ENCODE measurements at places on chromosomes 12 and 14.

DNA sequence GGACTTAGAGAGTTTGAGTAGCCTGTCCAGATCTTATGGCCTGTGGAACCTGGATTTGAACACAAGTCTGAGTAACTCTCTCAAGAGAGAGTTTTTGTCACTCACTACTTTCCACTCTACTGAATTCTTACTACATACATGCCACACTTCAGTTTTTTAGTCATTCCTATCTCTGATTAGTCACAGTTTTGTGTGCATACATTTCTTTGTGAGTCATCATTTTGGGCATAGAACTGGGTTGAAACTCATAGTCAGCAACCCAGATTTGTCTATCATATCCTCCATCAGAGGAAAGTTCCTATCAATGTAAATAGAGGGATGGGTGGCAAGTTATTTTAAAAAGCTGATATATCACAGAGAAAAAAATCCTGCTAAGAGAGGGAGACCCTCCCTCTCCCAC, 42.9 kb downstream of the FLRT2 start:
- DNase-seq = peak; percentile 56

DNA sequence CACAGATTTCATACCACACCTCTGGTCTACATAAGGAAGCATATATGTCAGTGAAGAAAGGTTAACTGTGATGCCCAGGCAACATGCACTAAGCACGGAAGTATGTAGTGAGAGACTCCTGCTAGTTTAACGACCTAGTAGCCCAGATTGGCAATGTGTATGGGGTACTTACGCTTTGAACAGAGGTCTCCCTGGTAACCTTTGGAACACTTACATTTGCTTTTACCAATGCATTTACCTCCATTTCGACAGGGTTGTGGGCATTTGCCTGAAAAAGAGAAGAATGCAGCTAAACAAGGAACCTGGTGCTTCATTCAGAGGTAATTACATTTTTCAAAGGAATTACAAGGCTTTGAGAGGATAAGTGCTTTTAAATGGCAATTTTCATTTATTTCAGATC, 65.2 kb downstream of the WIF1 start:
- no peak for DNase-seq

GRCh38 chr14:64929014-64929359, 13.6 kb downstream of the GPX2 start:
- DNase-seq = no peak

DNA sequence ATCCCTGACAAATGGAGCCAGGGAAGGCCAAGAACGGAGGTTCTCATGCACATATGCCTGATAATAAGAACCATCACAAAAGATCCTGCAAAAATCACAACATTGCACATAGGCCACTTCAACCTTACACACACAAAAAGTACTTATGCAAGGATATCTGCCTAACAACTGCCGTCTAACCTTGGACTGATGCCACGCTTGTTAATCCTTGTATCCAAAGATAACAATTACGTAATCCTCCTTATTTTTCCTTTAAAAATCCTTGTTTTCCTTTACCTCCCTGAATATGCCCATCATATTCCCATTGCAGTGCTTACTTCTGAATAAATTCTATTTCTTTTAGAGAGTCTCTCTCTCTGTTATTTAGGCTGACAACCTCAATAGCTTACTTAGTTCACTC, 59.5 kb downstream of the TMEM116 start:
- DNase-seq = no peak

DNA sequence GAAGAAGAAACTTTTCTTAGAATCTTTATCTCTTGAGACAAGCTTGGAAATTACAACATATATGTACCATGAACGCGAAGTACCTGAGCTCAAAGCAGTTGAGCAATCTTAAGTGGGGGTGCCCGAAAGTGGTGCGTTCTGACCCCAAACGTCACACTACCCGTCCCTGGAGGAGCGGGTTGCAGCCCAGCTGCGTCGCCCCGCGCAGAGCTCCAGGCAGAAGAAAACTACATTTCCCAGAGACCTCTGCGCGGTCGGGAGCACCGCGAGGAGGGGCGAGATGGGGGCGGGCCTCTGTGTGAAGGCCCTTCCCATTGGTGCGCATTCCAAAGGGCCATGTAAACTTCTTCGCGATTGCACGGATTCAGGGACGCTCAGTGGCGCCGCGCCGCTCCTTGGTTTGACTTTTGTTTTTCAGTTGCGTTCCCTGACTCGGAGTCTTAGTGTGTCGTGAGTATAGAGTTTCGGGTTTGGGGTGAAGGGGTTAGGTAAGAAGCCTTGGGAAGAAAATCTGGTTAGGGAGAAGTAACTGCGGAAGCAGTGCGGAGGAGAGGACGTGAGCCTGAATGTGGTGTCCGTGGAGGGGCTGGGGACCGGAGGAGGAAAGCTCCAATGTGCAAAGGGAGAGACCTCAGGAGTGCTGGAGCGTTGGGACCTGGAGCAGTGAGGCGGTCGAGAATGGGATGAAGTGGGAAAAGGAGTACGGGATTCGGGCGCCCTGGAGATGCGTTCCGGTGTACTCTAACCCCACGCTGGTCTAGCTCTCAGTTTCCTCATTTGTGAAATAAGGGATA, at the start of gene CCDC77:
TSS of gene CCDC77 (plus strand) at position 410 of the 794 bp plus-strand sequence. CDS start 7,740 bp downstream, outside the sequence.
- peak; percentile 97 for DNase-seq

DNA sequence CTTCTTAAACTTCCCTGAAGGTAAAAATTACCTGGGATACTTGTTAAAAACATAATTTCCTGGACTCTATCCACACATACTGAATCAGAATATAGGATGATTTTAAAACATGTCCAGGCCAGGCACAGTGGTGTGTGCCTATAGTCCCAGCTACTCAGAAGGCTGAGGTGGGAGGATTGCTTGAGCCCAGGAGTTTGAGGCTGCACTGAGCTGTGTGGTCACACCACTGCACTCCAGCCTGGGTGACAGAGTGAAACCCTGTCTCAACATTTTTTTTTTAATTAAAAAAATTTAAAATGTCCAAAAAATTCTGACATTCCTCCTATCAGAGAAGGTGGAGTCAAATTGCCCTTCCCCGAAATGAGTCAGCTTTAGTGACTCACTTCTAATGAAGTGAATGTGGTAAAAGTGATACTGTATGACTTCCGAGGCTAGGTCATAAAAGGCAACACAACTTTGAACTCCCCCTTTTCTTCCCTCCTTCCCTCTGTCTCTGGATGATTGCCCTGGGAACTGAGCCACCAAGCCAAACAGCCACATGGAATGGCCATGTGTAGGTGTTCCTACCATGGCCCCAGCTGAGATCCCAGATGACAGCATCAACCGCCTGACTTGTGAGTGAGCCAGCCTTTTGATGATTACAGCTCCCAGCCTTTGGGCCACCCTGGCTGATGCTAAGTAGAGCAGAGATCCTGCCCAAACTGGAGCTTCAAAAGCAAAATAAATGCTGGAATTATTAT, 36.3 kb downstream of the LIMA1 start:
- peak; percentile 63 for DNase-seq

- no peak for DNase-seq
Measured at GRCh38 chr14:92499234-92499633, 14.3 kb upstream of the RIN3 start.

GRCh38 chr12:107029081-107029480, 42.1 kb upstream of the MTERF2 start:
- DNase-seq = no peak

GRCh38 chr12:56628671-56629458, 1.3 kb downstream of the BAZ2A start:
- DNase-seq = peak; percentile 66

DNA sequence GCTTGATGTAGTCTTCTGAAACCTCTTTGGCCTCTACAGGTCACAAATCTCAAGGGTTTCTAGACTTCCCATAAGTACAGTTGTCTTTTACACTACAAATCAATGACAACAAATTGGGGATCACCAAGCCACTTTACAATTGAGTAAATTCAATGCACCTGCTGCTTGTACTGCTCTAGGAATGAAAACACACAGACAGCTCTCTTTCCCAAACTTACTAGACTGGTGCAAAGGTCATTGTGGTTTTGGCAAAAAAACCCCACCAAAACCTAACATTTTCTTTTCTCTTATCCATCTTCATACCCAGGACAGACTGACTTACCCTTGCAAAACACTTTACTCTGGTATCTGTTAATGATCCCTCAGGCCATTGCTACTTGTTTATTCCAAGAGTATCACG, 2.7 kb downstream of the M6PR start:
- DNase-seq = no peak

GRCh38 chr14:75927564-75928087, 54.2 kb downstream of the TGFB3 start:
- DNase-seq = no peak

GRCh38 chr12:63228853-63229252, 77.9 kb upstream of the AVPR1A start:
- no peak for DNase-seq

DNA sequence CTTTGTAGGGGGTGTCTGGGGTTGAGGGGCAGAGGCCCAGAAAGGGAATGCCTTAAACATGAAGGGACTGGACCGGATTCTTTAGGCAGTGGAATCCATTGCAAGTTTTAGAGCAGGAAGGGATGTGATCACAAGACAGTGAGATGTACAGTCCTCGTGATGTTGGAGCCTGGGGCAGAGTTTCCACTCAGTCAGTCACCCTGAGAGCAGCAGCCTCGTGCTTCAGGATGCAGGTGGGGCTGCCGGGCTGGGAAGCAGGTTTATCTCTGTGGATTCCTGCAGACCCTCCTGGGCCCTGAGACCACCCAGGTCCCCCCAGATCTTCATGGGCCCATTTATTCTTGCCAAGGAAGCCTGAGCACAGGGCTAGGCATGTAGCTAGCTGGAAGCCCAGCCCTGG, 38.5 kb downstream of the RIN3 start:
- DNase-seq = no peak
